Kasumi-1 (cell line): ENCODE measurements at places on chromosomes 7 and 10.

DNA sequence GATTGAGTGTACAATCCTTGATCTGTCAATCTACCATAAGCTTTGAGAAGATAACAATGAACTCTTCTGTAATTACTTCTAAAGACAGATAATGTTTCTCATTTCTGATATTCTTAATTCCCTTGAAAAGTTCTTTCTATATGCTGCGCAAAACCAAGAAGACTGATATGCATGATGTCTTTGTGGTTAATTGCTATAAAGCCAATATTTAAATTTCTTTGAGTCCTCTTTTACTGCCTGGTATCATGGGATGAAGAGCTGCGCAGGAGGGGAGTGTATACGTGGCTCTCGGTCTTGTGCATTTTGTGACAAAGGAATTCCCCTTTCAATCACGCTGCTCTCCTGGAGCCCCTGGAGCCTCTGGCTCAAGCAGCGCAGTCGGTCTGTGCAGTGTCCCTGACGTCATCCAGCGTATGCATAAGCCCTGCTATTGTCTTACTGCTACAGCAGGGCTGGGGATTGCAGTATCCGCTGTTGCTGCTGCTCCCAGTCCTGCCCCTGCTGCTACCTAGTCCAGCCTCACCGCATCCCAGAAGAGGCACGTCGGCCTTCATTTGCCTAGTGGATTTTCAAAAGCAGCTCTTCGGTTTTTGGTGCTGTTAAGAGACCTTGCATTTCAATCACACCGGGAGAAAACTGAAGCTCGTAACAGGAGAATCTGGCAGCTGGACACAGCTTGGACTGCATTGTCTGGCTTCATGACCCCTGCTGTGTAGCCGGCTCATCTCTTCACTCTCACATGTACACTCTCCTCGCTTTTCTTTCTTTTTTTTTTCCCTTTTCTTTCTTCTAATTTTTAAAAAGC, 66.7 kb downstream of the ST7 start:
- no peak for DNase-seq

GRCh38 chr7:157739650-157740049, 402.8 kb downstream of the DNAJB6 start:
- DNase-seq: no peak

- DNase-seq: no peak
Observed at GRCh38 chr10:4535521-4535920, 290.5 kb upstream of the AKR1E2 start.

GRCh38 chr7:100818825-100819224, 8.5 kb downstream of the EPHB4 start:
- DNase-seq: no peak

DNA sequence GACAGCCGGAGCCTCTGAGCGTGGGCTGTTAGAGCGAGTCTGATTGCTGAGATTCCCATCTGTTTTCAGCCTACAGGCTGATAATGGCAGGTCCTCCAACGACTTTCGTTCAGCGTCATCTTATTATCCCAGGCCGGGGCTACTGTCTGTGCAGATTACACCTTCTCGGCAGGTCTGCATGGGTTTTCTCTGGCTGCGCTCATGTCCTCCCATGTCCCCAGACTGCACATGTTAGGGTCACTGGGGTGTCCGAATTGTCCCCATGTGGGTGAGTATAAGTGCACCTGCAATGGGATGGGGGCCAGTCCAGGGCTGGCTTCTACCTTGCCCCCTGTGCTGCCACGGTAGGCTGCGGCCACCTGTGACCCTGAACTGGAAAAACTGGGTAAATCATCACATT, 257.8 kb downstream of the COBL start:
- DNase-seq: no peak
